ENCODE measurements at places on chromosomes 4 and X.

DNA sequence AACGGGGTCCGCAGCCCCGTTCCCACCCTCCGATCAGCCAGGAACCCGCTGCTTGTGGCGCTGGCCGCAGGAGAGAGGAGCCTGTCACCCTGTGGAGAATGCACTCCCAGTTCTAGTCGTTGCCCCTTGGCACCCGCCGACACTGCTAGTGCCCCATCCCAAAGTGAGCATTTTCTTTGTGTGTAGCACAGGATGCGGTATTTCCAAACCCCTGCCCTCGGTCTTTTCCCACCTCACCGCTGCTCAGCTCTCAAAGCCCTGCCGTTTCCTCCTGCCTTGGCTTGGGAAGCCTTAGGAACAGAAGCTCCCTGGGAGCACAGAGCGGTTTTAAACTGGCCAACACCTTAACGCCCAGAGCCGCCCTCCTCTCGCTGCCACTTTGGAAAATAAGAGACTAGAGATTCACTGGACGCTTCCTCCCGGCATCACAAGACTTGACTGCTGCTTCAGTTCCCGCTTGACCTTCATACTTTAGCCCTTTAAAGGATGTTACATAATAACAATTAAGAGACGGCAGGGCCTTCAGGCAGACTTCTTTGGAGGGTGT, 772 bp downstream of the CYP4V2 start:
- DNase-seq, result peak; percentile 56

DNA sequence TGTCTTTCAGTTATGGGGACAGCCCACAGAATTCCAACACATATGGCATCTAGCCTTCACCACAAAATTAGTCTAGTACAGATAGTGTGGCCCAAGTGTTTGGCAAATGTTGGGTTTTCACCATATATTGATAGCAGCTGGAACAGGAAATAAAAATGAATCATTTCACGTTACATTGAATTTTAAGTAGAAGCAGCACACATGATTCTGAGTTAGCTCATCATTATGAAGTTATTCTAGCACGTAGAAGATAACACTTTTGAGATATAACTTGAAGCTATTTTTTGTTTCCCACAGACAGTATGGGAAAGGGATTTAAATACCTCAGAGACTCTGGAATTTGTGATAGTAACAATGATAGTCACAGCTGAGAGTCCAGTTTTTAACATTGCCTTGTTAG, 118.7 kb downstream of the FAT4 start:
- DNase-seq, result peak; percentile 34

GRCh38 chr4:2930135-2930757, 33.0 kb downstream of the NOP14 start:
- DNase-seq, result no peak

DNA sequence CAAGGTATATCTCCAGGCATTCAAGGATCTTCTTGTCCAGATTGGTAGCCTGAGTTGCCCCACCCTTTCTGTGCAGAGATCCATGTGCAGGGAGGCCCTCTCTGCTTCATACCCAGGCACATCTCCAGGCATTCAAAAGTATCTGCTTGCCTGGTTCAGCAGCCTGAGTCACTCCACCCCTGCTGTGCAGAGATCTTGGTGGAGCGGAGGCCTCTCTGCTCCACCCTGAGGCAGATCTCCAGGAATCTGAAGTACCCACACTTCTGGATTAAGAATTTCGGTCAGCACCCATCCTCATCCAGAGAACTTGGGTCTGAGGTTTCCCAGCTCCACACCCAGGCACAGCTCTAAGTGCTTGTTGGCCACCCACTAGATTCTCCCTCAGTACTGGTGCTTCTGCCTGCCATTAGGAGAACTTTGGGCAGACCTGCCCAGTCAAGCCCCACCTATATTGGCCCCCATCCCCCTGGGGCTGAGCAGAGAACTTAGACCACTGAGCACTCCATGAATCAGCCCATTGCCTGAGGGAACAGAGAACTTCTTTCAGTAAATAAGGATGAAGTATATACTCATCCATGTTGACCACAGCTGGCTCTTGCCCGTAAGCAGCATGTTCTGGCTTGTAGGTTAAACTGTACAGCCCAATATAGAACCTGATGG, 199.5 kb upstream of the ZCCHC13 start:
- no peak for DNase-seq

DNA sequence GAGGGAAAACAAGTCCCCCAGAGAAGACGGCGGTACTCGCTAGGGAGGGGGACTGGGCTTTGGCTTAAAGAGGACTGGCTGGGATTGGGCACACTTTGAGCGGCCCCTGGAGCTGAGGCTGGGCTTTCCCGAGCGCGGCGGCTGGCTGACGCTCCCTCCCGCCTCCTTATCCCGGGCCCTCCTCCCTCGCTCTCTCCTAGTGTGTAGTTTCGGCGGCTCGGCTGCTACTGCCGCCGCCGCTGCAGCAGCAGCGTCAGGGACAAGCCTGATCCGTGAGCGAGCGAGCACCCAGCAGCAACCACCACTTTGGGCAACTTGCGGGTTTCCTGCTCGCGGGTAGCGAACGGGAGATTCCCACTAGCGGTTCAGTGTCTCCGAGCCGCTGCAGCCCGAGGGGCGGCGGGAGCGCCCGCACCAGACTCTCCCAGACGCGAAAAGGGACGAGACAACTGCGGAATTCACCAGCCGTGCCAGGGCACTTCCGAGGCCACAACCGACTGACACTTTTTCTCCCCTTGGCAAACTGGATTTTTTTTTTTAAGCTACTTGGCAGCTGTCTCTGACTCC, 632 bp upstream of the PCDH7 start:
- DNase-seq, result peak; percentile 37

- DNase-seq, result no peak
Measured at GRCh38 chr4:11675051-11675800, 246.5 kb upstream of the HS3ST1 start.

- DNase-seq, result no peak
Measured at GRCh38 chr4:2856266-2856665, 12.6 kb downstream of the ADD1 start.

GRCh38 chrX:24214568-24214967, 65.0 kb downstream of the ZFX start:
- no peak for DNase-seq

DNA sequence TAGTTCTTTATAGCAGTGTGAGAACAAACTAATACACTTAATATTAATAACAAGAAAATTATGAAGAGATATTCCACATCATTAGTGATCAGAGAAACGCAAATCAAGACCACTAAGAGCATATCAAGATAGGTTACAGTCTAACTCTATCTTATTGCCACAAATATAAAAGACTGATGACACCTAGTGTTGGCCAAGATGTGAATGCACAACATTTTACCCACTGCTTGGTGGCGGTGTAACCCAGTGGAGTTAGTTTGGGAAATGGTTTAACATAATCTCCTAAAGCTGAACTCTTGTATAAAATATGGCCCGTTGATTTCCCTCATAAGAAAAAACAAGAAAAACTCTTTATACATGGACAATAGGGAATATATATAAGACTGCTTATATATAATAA, 92.4 kb downstream of the SLITRK2 start:
- no peak for DNase-seq

- no peak for DNase-seq
Measured at GRCh38 chrX:132591719-132592275, 103.0 kb upstream of the MBNL3 start.

DNA sequence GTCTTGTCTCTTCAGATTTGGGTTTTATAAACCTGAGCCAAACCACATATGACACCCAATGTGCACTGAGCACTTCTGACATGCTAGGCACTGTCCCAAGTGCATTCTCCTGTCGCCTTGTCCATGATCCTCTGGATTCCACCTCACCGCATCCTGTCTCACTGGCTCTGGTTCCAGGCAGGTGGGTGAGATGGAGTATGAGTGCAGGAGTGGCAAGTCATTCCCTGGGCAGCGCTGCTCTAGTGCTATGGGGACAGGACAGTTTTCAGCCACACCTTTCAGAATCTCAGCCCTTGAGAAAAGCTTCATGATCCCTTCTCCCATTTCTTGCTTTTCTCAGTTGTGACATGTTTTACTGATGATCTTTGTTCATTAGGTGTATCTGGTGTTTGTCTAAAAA, 66.4 kb downstream of the NSD2 start:
- no peak for DNase-seq

DNA sequence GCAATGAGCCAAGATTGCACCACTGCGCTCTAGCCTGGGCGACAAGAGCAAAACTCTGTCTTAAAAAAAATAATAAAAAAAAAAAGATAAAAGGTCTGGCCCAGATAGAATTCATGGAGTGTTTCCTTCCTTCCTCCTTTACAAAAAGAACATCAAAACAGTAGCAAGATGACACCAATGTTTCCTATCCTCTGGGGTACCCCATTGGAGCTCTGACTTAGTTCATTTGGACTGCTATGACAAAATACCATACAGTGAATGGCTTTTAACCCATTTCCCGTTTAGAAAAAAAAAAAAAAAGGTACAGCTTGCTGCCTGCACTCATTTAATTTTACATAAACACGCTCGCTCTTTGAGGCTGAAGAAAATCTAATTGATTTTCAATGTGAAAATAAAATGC, 89.9 kb upstream of the PRKX start:
- no peak for DNase-seq

- peak; percentile 63 for DNase-seq
Measured at GRCh38 chr4:118968005-118968404, 79.4 kb downstream of the SYNPO2 start.

- DNase-seq, result no peak
Measured at GRCh38 chrX:31228909-31229308, 157.1 kb upstream of the FTHL17 start.

DNA sequence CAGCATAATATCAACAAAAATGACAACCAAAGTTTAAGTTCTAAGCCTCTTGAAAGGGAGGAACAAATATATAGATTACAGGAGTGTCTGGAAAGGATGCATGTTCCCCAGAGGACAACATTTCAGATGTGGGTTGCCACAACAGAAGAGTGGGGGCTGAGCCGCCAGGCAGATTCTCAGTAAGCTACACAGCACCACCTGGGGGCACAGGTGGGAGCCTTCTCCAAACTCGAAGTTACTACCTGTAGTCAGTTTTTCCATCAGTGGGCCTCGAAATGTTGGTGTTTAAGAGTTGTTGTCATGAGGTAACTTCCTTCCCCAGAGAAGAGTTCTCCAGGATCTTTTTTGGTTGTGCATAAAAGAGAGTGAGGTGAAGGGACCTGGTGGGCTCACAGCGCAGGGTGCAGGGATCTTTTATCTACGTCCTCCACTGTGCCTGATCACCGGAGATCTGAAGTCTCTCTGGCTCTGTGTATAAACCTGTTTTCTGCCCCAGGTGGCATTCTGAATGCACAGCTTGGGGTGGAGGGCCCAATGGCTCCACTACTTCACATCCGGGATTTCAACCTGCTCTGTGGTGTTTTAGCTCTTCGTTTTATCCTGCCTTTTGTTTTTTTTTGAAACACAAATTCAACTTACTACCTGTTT, 58.4 kb upstream of the STS start:
- no peak for DNase-seq

- no peak for DNase-seq
Measured at GRCh38 chr4:74324262-74324661, 16.0 kb downstream of the EPGN start.

DNA sequence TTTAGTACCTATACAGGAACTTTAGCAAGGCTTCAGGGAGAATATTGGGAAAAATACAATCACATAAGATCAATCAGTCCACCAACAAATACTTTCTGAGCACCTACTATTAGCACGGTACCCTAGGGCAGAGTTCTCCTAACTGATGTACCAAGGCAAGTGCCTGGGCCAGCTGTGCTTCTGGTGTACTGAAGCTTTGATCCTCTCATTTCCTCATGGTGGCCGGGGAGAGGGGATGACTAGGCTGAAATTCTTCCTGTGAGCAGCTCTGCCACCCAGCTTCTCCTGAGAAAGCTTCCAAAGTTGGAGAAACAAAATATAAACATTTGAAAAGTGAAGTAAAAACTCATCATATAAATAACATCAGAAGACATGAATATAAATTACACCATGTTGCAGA, 49.3 kb upstream of the ATOH1 start:
- no peak for DNase-seq

- no peak for DNase-seq
Measured at GRCh38 chr4:105145156-105145902, 1.3 kb upstream of the TET2 start.

- no peak for DNase-seq
Measured at GRCh38 chrX:13005661-13006473, 31.0 kb downstream of the TMSB4X start.

- no peak for DNase-seq
Measured at GRCh38 chr4:2836391-2836859, 7.2 kb upstream of the ADD1 start.

GRCh38 chr4:13454786-13455185, 29.4 kb downstream of the RAB28 start:
- no peak for DNase-seq

DNA sequence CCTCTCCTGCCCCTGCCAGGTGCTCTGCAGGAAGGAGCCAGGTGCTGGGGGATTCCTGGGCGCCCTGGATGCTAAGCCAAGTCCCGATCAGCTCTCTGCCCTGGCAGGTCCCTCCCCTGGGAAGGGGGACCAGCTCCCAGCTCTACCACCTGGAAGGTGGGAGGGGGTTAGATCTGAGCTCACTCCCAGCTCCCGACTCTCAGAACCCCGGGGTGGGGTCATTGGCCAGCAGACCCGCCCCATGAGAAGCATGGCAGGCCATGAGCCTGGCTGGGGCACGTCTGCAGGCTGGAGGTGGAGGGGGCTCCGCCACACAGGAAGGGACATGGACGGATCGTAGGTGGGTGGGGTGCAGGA, 83.4 kb upstream of the NKX1-1 start:
- no peak for DNase-seq

- no peak for DNase-seq
Measured at GRCh38 chrX:102975016-102975415, 37.9 kb downstream of the RAB40AL start.

GRCh38 chr4:110287130-110287529, 88.7 kb upstream of the ELOVL6 start:
- DNase-seq, result peak; percentile 78

- DNase-seq, result peak; percentile 48
Measured at GRCh38 chr4:145231906-145232700, 51.7 kb upstream of the OTUD4 start.

GRCh38 chrX:127259742-127260141, 440.2 kb downstream of the PRR32 start:
- no peak for DNase-seq

DNA sequence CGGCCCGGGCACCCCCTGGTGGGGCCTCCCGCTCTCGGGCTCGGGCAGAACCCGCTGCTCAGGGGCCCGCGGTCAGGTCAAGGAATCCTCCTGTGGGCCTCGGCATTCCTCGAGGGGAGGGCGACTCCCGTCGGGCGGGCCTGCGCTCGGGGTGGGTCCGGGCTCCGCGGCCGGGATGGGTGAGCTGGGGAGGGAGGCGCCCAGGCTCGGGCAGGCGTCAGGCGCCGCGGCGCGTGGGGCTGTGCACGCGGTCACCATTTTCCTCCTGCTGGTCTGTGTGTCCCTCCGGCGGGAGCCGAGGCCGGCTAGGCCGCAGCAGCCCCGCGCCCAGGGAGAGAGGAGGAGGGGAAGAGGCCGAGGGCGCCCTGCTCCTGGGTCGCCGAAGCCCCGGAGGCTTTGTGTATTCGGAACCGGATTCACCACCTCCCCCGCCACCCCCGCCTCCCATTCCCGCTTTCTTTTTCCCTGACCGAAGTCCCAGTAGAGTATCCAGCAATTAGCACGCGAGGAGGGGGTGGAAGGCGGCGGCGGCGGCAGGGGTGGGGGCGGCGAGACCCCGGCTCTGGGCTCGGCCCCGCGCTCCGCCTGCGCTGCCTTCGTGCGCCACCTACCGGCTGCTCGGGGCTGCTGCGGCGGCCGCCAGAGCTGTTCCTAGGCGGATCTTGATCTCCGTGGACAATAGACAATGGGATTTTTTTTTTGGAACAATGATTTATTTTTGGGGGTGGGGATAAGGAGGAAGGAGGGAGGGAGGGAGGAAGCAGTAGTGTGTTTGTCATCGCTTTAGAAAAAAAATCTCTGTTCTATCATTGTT, 99.0 kb upstream of the MAML3 start:
- peak; percentile 75 for DNase-seq

GRCh38 chr4:23889814-23890341, at the start of gene PPARGC1A:
PPARGC1A (minus strand) TSS chr4:23890047; CDS start chr4:23889957, 90 bp downstream.
- DNase-seq, result peak; percentile 22
